Left colon (tissue), 2 donors: ENCODE measurements at places on chromosomes 7 and 10.

GRCh38 chr7:150409300-150410030, 30.3 kb downstream of the ZNF775 start:
- DNase-seq = no peak

DNA sequence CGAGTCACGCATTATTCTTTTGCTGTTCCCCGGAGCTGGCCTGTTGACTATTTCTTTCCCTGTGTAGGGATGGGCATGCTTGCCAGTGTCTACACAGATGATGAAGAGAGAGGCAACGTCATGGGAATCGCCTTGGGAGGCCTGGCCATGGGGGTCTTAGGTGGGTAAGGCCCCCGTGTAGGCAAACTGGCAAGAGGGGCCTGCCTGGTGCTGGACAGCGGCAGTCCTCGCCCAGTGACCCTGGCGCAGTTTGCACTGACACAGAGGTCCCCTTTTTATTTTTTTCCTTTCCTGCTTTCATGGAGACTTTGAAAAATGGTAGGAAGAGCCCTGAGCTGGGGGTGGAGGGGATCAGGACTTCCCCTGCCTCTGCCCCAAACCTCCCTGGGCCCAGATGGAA, 13.4 kb downstream of the SLC18A2 start:
- DNase-seq = no peak

GRCh38 chr7:41885078-41885477, 182.2 kb upstream of the INHBA start:
- DNase-seq = no peak

DNA sequence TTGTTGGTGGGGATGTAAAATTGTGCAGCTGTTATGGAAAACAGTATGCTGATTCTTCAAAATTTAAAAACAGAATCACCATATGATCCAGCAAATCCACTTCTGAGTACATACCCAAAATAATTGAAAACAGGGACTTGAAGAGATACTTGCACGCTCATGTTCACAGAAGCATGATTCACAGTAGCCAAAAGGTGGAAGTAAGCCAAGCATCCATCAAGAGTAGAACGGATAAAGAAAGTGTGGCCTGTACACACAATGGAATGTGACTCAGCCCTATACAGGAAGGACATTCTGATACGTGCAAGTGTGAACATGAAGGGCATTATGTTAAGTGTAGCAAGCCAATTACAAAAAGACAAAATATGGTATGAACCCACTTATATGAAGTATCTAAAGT, 696.7 kb upstream of the CELF2 start:
- no peak for DNase-seq

DNA sequence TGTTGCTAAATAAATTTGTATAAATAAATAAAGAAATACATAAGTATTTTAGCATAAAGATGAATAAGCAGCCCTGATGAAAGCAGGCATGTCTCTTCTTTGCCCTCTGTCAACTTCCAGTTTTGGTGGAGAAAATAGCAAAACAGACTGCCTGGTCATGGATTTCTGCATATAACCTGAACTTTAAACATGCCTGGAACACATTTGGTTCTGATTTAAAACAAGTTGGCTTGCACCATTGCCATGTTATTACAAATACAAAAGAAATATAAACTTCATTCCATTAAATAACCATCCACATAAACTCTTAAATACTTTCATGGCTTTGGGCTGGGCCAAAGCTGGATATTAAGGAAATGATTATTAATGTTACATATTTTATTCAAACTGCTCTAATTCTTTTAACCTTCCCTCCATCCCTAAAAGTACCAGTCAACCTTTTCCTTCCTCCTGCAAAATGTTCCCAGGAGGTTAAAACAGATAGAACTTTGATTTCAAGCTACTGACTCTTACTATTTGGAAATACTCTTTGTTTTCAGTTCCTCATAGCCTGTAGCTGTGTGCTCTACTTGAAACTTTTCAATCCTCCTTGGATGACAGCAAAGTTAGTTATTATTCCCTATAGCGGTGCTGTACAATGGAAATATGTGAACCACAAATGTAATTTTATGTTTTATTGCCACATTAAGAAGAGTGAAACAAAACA, 96.3 kb downstream of the BICC1 start:
- no peak for DNase-seq

DNA sequence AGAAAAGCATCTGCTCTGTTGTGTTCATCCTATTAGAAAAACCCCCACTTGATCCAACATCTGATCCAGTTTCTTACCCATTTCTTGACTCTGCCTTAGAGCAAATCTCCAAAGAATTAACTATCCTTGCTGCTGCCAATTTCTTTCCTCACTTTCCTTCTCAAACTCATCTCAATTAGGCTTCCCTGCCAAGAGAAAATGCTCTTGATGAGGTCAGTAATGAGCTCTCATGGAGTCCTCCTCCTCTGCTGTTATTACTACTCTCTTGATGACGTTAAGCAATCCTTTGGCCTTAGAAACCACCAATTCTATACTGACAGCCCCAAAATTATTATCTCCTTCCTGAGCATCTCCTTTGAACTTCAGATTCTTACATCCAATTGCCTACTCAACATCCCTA, 162.0 kb upstream of the FAM13C start:
- DNase-seq = no peak

- no peak for DNase-seq
These were observed 39.0 kb downstream of the AKR1B1 start for GRCh38 chr7:134419875-134420274.

GRCh38 chr7:2970861-2971260, 72.8 kb downstream of the CARD11 start:
- DNase-seq = no peak

GRCh38 chr10:73781879-73782748, at the start of gene CHCHD1:
Gene CHCHD1 (plus strand): TSS chr10:73782048. CDS start chr10:73782076, 28 bp downstream.
- peak; percentile 92 for DNase-seq

DNA sequence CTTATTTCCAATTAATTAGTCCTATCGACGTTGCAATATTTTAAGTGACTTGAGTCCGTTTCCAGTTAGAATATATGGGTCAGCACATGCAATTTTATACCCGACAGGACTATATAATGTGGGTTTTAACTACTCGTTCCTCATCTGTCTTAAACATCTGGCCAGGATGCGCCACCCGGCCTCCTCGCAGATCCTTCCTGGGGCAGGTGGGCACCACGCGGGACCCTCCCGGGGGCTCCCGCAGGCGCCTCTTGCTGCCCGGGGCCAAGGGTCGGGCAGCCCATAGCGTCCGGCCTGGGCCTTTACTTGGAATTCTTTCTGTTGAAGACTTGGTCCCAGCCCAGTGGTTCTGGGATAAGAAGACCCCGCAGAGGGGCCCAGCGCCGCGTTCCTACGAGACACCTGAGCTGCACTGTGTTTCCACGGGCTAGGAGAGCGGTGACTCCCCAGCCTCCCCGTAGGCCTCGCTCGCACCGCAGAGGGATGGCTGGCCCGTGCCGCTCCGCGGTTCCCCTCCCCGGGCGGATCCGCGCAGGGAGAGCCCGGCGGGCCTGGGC, 10.1 kb upstream of the MNX1 start:
- DNase-seq = no peak

GRCh38 chr7:134662871-134663205, 16.2 kb downstream of the BPGM start:
- no peak for DNase-seq

GRCh38 chr10:14751014-14751896, 23.4 kb downstream of the FAM107B start:
- DNase-seq = peak; percentile 44

DNA sequence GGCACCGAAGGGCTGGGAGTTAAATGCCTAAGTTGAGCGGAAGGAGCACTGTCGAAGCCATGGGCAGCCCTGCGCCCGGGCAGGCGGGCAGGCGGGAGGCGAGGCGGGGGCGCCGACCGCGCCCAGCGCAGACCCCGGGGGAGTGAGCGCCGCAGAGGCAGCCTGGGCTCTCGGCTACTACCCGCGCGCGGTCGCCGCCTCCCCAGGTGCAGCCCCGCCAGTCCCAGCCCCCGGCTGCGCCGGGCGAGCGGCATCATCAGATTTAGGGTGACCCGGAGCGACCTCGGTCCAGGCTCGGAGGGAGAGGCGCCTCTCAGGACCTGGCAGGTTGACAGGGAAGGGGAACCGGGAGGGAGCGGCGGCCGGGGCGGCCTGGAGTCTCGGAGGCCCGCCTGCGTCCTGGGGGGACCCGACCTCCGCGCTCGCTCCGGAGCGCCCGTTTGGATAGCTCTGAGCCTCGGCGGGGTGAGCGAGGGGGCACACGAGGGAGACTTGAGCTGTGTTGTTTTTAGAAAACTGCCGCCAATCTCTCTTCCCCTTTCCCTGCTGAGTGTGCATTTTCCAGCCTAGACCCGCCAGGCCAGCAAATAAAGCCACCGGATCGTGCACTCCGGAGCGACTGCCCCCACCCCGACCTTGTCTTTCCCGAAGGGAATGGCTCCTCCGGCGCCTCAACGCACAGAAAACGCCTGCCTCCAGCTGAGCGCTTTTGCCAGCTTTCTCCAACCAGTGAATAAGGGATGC, 2.3 kb upstream of the NRP1 start:
- DNase-seq = peak; percentile 41

DNA sequence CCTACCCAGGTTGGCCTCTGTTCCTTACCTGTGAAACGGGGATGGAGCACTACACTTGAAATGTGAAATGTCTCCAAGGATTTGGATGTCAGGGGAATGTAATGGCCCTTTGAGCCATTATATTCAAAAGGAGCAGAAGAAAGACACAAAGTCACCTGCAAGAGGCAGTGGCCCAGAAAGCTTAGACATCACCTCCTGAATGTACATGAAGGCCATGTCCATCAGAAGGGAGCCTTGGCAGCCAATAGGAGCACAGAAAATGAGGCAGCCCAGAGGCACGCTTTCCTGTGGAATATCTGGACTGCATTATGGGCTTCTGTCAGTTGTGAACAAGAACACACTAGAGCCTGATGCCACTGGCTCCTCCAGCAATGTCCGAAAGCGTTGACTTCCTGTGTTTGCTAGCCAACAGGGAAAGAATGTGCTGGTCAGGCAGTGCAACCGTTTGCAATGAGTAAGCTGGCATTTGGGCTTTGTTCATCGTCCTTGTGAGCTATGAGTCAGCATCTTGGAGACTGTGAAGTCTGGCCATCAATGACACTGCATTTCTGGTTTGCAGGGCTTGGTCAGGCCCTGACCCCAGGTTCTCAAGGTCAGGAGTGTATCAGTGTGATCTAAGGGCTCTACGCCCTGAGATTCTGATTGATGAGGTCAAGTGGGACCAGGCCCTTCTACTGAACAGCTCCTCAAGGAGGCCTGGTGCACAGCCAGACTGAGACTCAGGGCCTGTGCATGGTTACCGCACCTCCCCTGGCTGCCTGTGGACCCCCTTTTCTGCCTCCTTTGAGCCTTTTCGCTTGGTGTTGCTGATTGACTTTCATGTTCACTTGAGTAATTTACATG, 222.4 kb downstream of the RPS24 start:
- peak; percentile 45 for DNase-seq

DNA sequence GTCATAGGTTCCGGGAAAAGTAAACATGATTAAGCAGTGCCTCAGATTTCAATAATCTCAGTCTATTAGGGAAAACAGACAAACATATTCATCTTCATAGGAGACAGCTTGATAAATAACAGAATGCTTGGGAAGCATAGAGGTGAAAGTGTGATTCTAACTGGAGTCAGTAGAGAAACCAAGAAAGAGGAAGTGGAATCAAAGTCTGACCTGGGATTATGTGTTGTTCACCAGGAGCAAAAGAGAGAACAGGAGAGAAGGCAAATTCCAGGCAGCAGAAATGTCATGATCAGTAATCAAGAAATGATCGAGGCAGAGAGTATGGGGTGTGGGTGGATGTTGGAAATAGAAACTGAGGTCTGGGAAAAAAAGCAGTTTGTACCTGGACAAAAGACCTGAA, 43.7 kb downstream of the DGKB start:
- DNase-seq = no peak

DNA sequence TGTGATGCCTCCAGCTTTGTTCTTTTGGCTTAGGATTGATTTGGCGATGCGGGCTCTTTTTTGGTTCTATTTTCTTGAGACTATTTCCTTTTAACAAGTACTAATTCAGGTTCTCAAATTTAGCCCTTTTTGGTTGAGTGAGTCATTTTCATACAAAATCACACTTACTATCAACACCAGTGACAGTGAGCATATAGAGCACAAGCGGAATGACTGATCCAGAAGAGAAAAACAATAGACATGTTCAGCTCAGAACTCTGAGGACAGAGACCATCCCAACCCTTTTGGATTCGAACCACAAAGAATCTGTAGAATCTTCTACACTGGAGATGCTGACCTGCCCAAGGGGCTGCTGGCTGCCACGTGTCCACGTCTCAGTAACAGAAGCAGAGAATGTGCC, 56.4 kb upstream of the INSYN2A start:
- DNase-seq = no peak

DNA sequence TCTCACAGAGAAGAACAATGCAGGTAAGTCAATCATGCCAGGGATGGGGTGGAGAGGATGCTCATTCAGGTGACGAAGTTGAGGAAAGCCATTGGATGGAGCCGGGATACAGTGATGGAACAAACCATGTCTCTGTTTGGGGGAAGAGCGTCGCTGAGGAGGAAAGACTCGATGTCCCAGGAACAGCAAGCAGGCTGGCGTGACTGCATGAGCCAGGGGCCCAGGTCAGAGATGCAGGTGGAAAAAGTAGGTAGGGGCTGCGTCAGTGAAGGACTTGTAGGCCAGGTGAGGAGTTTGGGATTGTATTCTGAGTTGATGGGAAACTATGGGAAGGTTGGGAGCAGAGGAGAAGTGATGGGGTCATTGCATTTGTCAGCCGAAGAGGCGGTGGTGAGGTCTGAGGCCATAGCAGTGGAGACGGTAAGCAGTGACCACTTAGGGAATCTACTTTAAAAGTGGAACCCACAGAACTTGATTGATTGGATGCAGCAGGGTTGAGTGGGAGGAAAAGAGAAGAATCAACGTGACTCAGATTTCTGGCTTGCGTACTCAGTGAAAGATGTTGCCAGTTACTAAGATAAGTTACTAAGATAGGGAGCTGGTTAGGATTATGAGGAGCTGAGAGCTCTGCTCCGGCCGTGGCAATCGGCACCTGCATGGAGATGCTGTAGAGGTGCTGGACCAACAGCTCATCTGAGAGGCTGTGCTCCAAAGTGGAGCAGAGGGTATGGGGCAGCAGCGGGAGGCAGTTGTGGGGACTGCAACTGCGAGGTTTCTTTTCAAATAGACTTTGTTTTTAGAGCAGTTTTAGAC, 12.5 kb upstream of the IL2RA start:
- no peak for DNase-seq

DNA sequence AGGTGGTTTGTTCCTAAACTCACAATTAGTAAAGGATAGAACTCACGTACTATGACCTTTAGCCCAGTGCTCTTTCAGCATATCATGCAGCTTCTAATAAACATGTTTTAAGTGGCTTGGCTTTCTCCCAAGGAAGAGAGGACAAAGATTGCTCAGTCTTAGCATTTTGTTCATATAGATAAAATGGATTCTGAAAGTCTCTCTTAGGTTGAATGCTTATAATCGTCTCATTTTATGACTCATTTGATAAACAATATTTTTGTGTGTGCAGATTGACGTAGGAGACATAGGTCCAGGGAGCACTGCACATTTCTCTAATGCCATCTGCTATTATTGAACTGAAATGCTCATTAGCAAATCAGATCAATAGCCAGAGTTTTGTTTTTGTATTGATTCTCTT, 44.8 kb downstream of the GNAT3 start:
- no peak for DNase-seq
